CD8-positive, alpha-beta memory T cell (primary cell): ENCODE measurements at places on chromosomes 1 and 21.
A peak's percentile ranks its signal among the peaks of the same experiment; 100 is the strongest.

DNA sequence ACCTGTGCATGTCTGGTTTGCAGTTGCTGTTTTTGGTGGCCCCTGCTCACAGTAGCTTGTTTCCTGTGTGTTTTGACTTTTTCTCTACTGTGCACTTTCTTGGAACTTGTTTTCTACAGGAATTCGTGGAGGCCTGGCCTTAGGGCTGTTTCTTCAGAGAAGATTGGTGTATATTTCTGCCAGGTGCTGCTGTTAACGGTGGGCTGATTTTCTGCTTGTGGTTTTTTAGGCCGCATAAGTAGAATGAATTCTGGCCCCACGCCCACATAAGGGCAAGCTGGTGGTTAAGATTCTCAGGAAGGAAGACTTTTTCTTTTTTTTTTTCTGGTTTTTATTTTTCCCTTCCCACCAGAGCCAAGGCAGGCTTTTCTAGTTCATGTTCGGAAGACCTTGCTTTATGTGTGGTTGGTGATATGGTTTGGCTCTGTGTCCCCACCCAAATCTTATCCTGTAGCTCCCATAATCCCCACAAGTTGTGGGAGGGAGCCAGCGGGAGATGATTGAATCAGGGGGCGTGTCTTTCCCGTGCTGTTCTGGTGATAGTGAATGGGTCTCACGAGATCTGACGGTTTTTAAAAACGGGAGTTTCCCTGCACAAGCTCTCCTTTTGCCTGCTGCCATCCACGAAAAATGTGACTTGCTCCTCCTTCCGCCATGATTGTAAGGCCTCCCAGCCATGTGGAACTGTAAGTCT lies 71.5 kb upstream of the DISP3 start:
- peak; percentile 17 for DNase-seq

DNA sequence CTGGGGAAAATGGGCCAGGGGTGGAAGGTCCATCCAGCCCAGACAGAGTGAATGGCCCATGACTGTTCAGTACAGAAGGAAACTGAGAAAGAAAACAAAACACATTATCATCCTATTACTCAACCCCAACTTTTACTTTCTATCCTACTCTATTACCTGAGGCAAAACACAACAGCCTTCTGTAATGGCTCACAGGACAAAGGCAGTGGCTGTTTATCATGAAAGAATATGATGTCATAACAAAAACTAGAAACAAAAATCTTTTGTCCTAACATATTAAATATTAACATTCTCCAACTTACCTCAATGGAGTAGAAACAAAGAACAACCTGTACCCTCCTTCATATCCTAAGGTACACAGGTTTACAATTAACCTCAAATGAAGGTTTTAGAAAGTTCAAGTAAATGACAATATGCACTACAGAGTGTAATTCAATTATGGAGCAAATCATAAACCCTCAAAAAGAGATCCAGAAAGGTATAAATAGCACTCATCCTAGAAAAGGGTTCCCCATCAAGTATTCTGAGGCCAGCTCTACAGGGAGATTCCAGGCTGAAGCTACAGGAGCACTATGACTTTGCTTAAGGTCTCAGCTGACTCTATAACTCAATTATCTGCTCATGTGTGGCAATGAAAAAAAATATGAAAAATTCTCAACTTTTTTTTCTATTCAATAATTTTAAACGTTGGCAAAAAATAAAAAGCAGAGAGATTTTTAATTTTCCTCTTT lies 15.1 kb downstream of the ELK4 start:
- DNase-seq = no peak

GRCh38 chr1:21068937-21069336 lies 107.8 kb downstream of the EIF4G3 start:
- DNase-seq = no peak

DNA sequence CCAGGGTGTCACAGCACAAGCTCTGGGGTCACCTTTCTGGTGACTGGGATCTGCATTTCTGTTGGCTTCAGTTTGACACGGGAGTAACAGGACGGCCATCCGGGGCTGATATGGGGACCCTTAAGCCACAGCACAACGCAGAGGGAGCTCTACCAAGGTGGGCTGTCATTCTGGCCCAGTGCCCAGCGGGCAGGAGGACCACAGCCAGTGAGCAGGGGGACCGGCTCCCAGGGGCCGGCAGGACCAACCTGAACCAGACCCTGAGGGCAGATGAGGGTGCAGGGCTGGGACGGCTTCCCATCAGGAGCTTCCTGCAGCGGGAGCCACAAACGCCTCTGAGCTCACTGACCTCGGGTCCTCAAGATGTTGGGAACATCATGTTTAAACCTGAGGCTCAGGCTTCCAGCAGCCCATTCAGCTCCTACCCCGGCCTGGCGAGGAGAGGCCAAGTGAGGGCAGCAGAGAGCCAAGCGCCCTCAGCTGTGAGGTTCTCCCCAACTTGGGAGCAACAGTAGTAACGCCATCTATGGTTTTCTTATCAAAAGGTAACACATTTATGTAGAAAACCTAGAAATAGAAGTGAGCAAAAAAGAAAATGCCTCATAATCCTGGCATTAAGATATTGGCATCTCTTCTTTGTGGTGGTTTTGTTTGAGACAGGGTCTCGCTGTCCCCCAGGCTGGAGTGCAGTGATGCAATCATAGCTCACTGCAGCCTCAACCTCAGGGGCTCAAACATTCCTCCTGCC lies 26.8 kb downstream of the TMEM201 start:
- DNase-seq = peak; percentile 52

DNA sequence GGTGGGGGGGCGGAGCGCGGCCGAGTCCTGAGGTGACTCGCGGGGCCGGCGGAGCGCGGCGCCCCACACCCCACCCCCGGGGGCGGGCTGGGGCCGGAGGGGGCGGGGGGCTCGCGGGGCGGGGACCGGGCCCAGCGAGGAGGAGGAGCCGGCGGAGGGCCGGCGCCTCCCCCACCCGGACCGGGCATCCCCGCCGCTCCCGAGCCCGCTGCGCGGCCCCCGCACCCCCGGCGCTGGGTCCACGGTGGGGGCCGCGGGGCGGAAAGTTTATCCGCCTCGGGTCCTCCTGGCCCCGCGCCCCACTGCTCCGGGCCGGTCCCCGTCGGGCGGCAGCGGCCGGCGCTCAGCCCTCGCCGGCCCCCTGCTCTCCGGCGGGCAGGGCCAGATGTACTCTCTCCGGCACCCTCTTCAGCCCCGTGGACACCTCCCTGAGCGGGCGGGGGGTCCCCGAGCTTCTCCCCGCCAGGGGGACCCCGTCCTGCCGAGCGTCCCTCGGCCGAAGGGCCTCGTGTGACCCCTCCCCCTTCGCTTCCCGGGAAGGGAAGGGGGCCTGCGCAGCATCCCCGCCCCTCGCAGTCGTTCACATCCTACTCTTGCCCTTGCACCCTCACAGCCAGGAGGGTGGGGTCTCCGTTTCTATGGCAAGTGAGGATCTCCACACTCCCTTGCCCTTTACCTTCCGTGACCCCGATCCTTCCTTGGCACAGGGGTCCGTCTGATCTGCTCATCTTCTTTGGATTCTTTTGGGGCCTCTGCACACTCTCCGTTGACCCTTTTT lies 663 bp downstream of the CAMTA1 start:
- peak; percentile 51 for DNase-seq

GRCh38 chr1:41823471-41823870 lies 95.3 kb downstream of the HIVEP3 start:
- DNase-seq = no peak

GRCh38 chr1:231162297-231162969 lies 575 bp downstream of the TRIM67 start:
- peak; percentile 9 for DNase-seq

DNA sequence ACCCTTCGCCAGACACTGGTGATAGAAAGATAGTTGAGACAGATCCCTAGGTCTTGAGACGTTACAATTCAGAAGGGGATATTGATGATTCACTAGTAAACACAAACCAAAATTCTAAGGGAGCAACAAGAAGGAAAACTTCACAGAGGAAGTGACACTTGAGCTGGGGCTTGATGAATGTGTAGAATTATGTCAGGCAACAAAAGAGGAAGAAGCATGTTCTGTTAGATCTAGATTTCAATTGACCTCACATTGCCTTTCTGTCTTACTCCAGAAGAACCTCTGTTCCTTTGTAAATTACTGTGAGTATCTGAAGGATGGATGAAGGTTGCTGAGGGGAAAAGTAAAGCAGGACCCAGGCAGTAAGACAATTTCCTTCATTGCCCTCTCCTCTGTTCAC lies 328.2 kb downstream of the KCTD3 start:
- no peak for DNase-seq

DNA sequence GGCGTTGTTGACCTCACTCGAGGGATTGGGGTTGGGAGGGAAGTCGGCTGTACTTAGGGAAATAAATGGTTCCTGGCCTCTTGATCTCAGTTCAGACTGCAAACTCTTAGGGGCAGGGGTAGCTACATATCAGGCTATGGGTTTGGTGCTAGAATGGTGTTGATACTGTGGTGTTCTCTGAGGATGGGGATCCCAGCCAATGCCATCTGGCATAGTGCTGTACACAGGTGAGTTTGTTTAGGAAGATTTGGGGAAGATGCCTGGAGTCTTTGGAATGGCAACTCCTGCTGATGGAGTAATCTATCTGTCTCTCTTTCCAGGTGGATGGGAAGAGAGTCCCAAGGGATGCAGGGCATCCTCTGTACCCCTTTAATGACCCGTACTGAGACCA lies 14.3 kb upstream of the NASP start:
- no peak for DNase-seq

DNA sequence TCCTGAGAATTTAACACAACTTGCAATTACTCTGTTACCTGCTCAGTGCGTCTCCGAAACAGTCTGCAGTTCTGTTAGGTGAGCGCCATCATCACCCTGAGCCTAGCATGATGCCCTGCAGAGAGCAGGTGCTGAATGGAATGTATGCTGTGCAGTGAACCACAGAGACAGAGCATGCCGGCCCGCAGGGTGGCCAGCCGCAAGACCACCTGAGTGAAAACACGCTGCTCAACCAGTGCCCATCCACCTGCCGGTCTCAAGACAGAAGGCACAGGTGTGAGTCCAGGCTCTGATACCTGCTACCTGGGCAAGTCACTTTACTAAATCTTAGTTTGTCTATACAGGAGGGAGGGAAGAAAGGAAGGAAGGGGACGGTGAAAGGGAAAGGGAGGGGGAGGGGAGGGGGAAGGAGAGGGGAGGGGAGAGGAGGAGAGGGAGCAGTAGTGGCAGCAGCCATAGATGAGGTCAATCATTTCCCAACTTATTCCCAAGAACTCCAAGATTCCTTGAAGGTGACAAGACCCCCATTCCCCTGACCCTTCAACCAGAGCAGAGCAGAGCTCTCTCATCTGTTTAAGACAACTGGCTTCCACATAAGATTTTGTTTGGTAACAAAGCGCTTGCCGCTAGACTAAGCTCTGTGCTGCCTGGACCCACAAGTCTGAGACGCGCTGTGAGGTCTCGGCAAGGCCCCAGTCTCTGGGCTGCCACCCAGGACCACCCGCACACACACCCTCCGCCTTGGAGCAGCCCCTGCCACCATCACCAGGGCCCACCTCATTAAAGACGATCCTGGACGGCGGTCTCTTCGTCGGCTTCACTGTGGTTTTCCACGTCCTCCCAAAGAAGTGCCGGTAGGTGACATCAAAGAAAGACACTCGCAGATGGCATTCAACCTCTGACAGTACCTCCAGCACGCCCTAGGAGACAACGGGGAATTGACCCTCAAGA lies 14.5 kb downstream of the NPHP4 start:
- no peak for DNase-seq

DNA sequence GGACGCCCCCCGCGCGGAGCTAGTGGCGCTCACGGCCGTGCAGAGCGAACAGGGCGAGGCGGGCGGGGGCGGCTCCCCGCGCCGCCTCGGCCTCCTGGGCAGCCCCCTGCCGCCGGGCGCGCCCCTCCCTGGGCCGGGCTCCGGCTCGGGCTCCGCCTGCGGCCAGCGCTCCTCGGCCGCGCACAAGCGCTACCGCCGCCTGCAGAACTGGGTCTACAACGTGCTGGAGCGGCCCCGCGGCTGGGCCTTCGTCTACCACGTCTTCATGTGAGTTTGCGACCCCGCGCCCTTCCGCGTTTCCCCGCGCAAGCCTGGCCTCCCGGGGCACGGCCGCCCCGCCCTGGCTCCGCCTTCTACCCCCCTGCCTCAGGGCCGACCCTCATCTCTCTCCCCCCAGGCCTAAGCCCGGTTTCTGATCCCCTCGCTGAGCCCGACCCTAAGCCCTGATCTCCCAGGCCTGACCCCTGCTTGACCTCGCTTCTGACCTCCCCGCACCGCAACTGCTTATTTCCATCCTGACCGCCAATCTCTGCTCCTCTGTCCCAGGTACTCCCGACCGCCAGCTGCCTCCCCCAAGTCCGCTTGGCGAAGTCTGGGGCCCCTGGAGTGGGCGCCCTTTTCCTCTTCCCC lies 669 bp downstream of the KCNQ4 start:
- no peak for DNase-seq

DNA sequence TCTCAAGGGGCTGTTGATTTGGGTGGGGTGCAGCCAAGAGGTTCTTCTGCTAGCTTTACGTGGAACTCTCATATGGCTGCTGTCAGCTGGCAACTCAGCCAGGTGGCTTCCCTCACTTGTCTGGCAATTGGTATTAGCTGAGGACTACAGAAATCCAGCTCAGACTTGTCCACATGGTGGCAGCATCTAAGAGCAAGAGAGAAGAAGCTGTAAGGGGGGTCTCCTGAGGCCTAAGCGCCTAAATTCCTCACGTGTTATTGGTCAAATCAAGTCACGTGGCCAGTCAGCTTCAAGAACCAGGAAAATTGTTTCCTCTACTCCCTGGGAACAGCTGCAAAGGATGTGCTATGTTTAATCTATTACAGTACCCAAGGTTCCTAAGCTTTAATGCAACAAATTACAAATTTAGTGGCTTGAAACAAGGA lies 4.2 kb upstream of the DYRK3 start:
- no peak for DNase-seq

- no peak for DNase-seq
These were observed 163.2 kb downstream of the IER5 start for GRCh38 chr1:181251713-181252075.

DNA sequence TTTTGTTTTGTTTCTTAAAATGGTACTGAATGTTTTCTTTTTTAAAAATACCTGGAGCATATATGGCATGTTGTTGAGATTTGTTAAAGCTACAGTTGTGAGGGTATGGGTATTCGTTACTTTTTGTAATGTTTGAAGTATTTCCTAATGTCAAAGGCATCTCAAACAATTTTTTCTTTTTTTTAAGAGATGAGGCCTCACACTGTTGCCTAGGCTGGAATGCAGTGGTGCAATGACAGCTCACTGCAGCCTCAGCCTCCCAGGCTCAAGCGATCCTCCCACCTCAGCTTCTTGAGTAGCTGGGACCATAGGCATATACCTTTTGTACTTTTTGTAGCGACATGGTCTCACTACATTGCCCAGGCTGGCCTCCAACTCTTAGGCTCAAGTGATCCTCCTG lies 16.1 kb downstream of the CLCN6 start:
- no peak for DNase-seq

GRCh38 chr1:202661136-202661845 lies 49.0 kb downstream of the SYT2 start:
- no peak for DNase-seq

DNA sequence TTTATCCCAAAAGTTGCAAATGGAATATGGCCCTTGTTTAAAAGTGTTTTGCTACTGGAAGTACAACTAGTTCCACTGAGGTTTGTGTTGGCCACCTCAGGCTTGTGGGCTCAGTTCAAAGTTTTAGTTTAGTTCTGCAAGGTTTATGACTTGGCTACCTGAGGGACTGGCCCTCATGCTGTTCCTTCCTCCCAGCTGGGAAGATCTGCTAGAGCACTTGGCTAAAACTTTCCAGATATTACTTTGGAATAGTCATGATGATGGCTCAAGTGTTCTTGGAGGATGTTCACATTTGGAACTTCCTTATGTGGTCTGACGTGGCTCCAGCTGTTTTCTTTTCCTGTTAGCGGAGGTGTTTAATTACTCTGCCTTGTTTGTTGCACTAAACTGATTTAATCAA lies 110.2 kb upstream of the IVNS1ABP start:
- DNase-seq = no peak

- DNase-seq = no peak
These were observed 11.8 kb upstream of the SDHB start for GRCh38 chr1:17065666-17066065.
